ENCODE measurements at places on chromosomes 11 and 22. TPM values are rescaled to one million over a fixed set of nuclear protein-coding genes. Genes with fewer than 3 reads are reported as not detected.

KDM4E gene
- total RNA-seq = not detected

MPPED2 gene
- 0.42 TPM for total RNA-seq

KRTAP5-10 gene
- total RNA-seq = not detected

PGAP2 gene
- 17.8 TPM for total RNA-seq

MMP1 gene
- 0.16 TPM for total RNA-seq

MMP12 gene
- not detected for total RNA-seq

BAD gene
- 47.0 TPM for total RNA-seq

RGL4 gene
- 20.2 TPM for total RNA-seq

TRPM5 gene
- 0.08 TPM for total RNA-seq

HBG1 gene
- total RNA-seq = not detected

RBM14 gene
- total RNA-seq = 286 TPM

UFD1 gene
- 76.3 TPM for total RNA-seq

TP53I11 gene
- total RNA-seq = 3.9 TPM

SYT13 gene
- total RNA-seq = not detected

E2F8 gene
- not detected for total RNA-seq

SCO2 gene
- total RNA-seq = 4.5 TPM

YPEL4 gene
- 1.8 TPM for total RNA-seq

OTOG gene
- total RNA-seq = not detected

POU2AF3 gene
- total RNA-seq = not detected
